ENCODE measurements at places on chromosomes 7 and 10.
A peak's percentile ranks its signal among the peaks of the same experiment; 100 is the strongest.

GRCh38 chr7:135335628-135336139, 102.0 kb downstream of the STRA8 start:
- DNase-seq, result peak; percentile 70

DNA sequence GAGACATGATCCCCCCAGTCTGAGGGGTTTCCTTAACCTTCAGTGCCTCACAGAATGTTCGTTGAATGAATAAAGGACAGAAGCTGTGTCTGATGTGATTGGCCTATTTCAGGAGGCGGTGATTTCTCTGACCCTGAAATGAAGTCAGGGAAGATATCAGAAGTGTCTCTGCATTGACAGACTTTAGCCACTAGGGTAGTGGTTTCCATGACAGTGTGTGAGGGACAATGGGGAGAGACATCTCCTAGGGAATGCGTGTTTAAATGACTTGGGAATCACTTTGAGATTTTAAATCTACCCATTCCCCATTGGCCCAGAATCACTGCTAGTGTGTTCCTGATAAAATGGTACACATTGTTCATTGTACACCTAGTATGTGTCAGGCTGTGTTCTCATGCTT, 132.0 kb downstream of the CFAP58 start:
- DNase-seq, result peak; percentile 27

- peak; percentile 78 for DNase-seq
Measured at GRCh38 chr7:26681819-26682418, 182.5 kb downstream of the SKAP2 start.

- peak; percentile 67 for DNase-seq
Measured at GRCh38 chr7:123746931-123747488, 1.8 kb downstream of the WASL start.

GRCh38 chr10:131174651-131175540, 136.6 kb downstream of the TCERG1L start:
- DNase-seq, result no peak

DNA sequence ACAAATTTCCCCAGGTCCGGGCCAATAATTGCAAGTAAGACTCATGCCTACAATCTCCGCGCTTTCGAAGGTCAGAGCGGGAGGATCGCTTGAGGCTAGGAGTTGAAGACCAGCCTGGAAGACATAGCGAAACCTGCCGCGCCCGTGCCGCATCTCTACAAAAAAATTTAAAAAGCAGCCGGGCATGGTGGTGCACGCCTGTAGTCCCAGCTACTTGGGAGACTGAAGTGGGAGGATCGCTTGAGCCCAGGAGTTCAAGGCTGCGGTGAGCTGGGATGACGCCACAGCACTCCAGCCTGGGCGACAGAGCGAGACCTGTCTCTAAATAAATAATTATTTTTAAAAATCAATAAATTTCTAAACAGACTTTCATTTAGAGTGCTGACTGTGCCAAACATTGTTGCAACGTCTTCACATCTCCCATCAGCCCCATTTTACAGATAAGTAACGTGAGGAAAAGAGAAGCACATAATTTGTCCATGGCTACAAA, 494 bp upstream of the CFAP43 start:
- DNase-seq, result no peak

GRCh38 chr7:156475666-156476065, 164.9 kb upstream of the RNF32 start:
- DNase-seq, result no peak

- DNase-seq, result no peak
Measured at GRCh38 chr7:24728503-24729364, 28.5 kb downstream of the GSDME start.

DNA sequence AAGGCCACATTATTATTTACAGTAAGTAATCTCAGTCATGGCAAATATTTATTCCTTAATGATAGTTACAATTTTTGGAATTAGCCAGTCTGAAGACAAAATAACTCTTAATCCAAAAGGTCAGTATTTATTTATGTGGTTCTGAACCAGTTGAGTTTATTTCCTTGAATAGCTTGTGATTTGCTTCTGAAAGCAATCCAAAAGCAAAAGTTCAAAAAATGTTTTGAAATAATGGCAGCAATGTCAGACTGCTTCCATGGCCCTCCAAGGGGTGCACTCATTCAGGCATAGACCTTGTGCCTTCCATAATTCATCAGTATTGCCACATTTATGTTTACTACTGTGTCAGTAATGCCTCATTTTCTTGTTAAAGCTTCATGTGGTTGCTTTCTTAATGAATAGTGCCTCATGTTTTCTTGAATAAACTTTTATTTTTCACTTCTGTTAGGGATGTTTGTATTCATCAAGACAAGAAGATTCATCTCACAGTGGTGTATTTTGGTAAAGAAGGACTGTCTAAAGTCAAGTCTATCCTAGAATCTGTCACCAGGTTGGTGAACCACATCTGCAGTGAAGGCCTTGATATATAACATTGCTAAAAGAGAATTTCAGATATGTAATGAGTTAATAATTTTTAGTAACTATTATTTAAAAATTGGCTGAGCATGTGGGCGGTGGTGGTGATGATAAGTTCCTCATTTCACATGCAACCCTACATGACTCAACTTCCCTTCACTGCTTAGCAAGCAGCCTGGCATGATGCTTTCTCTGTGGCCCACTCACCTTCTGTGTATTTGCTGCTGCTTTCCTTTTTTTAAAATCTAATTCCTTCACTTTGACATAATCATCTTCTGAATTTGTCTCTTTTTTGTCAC, 22.0 kb downstream of the CSGALNACT2 start:
- no peak for DNase-seq

DNA sequence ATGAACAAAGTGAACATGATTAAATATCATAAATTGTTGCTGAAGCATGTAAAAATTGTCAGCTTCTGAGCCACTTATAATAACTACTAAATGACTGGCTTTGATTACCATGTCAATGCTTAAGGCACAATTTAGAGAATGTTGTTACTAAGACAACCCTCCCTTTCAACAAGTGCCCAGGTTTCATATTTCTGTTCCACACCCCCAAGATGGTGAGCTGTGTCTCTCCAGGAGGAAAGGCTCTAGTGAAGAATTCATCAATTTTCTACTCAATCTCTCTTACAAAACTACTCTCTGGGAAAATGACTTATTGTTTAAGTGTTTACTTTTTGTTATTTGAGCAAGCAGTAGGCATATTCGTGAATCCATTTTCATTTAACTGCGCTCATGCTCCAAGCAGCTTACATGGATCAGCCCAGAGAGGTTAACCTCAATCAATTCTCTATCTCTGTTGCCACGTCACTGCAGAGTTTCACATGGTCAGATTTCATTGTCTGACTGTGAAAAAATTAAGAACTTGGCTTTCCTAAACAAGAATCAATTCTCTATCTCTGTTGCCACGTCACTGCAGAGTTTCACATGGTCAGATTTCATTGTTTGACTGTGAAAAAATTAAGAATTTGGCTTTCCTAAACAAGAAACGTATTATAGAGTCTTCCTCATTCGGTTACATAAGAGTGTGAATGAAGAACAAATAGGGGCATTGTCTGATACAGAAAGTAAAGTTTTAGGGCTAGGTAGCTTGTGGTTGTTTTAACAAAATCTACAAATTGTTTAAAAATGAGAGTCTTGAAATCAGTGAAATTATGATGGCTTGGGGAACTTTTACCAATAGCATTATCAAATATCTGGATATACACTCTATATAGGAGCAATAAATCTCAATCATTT, 49.7 kb downstream of the CCDC71L start:
- DNase-seq, result no peak

DNA sequence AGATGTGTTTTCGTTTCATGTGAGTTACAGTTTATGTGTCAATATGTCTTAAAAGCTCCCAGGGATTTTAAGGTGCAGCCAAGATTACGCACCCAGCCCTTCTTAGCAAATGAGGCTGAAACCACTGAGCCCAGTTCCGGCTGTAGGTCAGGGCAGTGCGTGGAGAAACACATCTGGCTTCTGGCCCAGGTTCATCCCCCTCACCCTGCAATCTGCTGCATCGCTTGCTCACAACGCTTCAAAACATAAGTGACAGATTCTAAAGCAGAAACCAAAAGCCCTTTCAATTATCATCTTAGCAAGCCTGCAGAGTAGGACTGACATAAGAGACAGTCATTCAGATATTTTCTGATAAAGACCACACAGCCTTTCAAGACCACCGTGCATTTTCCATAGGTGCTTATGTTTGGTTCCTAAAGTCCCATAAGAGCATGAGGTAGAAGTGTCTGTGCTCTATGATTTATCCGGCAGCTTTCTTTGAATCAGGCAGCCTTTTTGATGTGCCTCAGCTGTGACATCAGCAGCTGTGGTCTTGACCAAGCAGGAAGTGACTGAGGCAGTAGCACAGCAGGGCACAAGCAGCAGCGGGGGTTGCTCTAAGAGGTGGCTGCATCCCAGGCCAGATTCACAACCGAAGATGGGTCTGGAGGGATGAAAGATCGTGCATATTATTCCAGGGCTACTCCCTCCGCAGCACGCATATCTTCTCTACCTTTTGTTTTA, 72.1 kb upstream of the LYZL2 start:
- DNase-seq, result peak; percentile 89

GRCh38 chr10:47123716-47124288, 176.2 kb upstream of the GDF10 start:
- DNase-seq, result no peak

DNA sequence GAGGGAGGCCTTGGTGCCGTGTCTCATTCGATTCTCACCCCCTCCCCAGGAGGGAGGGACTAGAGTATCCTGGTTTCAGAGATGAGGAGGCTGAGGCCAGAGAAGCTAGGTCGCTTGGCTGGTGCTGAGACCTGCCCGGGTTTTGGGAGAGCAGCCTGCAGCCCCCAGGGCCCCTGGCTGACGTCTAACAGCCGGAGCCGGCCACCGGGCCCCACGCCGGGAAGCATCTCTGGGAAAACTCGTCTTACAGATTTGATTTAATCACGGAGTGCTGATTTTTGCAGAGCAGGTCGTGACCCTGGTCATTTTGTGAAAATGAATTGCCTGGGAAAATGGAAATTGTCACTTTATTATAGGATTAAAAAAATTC, 97.5 kb downstream of the MICALL2 start:
- no peak for DNase-seq

DNA sequence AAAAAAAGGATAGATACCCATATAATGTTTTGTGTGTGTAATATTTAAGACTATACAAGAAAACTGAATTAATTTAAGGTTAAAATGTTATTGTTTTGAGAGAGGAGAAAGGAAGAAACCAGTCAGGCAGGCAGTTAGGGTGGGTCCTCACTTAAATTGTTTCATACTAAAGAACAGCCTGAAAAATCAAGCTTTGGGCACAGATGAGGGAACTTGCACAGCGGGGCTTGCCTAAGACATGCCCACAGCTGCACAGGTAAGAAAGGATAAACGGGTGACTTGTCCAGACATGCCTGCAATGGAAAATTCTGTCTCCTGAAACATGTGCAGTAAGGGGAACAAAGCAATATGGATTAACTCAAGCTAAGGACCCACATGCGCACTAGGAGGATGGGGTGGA, 158.4 kb downstream of the BBS9 start:
- no peak for DNase-seq

DNA sequence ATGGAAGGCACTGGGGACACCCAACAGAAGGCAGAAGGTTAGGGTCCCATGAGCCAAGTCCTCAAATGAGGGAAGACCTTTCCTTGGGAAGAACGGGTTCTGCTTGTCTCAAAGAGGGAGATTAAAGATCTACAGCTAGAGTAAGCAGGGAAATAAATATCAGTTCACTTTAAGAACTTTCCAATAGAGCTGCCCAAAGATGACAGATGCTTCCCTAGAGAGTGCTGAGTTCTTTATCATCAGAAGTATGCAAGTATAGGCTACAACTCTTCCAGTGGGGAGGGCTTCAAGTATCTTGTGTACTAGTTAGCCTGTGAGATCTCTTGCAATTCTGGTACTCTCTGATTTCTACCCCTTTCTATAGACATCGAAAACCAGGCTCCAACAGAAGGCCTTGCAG, 39.4 kb downstream of the EMX2 start:
- no peak for DNase-seq

GRCh38 chr7:53340220-53340619, 304.8 kb downstream of the POM121L12 start:
- peak; percentile 8 for DNase-seq

- DNase-seq, result no peak
Measured at GRCh38 chr7:130141884-130142653, 63.1 kb downstream of the TMEM209 start.

- no peak for DNase-seq
Measured at GRCh38 chr10:117552156-117552631, 9.6 kb downstream of the EMX2 start.

DNA sequence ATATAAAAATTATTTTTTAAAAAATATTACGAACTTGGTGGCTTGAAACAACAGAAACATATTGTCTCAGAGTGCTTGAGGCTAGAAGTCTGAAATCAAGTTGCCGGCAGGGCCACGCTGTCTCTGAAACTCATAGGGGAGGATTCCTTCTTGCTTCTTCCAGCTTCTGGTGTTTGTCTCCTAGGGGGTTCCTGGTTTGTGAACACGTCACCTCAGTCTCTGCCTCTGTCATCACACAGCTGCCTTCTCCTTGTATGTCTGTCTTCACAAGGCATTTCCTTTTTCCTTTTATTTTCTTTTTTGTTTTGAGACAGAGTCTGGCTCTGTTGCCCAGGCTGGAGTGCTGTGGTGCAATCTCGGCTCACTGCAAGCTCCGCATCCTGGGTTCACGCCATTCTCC, 12.7 kb upstream of the SNX8 start:
- no peak for DNase-seq

GRCh38 chr7:48337012-48337621, 165.9 kb downstream of the ABCA13 start:
- DNase-seq, result peak; percentile 41

DNA sequence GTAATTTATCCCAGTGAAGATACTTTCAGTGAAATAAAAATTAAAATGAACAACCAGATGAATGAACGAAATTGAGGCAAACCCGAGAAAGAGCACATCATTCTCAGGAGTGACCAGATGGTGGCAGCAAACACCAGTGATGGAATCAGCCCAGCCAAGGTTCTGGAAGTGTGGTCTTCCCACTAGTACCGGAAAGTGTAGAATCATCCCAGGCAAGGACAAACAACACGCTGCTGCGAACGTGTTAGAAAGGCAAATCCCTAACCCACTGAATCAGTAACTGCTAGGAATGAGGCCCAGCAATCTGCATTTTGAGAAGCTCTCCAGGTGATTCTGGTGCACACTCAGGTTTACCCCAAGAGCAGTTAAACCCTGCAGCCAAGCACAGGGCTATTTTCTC, 15.5 kb upstream of the SLC18A3 start:
- DNase-seq, result peak; percentile 53

DNA sequence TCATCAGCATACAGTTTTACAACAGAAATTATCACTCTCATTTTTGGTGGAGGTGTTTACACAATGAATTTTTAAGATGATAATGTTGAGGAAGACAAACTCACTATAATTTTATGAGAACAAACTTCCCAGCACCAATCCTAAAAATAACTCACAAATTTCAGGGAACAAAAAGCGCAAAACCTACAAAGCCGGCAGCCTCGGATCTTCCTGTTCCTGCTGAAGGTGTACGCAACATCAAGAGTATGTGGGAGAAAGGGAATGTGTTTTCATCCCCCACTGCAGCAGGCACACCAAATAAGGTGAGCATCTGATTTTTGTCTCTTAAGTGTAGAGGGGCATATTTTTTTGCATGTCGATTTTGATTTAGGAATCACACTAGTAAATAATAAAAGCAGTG, 26.5 kb upstream of the AGBL3 start:
- DNase-seq, result no peak

- DNase-seq, result no peak
Measured at GRCh38 chr10:45147000-45147399, 146.3 kb downstream of the ZNF22 start.

Measured in NAMALWA (cell line).